Hematopoietic multipotent progenitor cell treated with erythropoietin and hydrocortisone succinate and interleukin-3 and kit ligand, for 15 days (in vitro differentiated cells): ENCODE measurements at places on chromosomes 12 and 14.

- no peak for DNase-seq
Measured at GRCh38 chr14:47485421-47485820, 190.0 kb downstream of the MDGA2 start.

DNA sequence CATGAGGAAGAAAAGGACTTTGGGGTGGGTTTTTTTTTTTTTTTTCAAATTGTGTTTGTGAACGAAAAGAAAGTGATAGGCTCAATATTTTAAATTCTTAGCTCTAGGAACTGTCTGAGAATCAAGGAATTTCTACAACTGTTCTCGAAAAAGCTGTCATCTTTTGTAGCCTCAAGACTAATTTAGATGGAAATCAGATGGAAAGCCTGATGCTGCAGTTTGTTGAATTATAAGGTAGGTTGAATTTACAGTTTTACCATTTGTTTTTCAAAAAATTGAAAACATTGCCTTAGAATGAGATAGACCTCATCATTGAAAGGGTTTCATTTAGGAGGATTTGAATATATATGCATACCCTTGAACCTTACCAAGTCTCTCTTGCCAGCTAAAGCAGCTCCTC, 109.3 kb upstream of the TRHDE start:
- DNase-seq, result no peak

- DNase-seq, result no peak
Measured at GRCh38 chr12:67884596-67884995, 104.7 kb upstream of the IFNG-AS1 start.

- no peak for DNase-seq
Measured at GRCh38 chr12:113088971-113089756, 32.6 kb downstream of the DTX1 start.

- DNase-seq, result no peak
Measured at GRCh38 chr12:70551731-70552130, 85.5 kb downstream of the PTPRB start.

DNA sequence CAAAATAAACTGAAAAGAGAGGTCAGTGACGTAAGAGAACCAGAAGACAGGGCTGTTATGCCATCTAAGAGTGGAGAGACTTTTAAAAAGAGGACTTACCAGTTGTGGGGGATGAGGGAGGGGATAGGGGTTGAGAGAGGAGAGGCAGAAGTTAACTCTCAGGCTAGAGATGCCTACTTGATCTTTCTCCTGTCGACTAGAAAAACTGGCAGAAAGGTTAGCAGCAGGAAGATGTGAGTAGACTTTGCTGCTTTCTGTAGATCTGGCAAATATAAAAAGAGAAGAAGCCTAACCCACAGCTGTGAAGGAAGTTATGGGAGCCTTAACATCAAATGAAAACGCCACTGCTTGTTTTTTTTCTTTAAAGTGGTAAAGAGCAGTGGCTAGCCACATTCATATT, 10.7 kb downstream of the CREBL2 start:
- no peak for DNase-seq

GRCh38 chr12:48901278-48901677, 24.0 kb downstream of the FKBP11 start:
- DNase-seq, result no peak

DNA sequence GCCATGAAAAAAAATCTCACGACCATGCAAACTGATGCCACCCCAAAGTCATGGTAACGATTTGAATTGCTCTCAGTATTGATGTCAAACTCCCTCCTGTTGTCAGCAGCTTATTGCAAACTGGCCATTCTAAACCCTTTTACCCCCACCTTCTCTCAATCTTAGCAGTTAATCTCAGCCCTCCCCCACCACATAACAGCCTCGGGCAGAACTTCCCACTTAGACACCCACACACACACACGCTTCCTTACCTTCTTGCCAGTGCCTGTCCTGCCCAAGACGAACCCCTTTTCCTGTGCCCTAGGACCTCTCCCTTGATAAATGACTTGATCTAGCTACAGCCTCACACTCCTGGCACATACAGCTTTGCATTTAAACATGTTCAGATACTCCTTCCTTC, 56.6 kb downstream of the GPATCH2L start:
- DNase-seq, result no peak

DNA sequence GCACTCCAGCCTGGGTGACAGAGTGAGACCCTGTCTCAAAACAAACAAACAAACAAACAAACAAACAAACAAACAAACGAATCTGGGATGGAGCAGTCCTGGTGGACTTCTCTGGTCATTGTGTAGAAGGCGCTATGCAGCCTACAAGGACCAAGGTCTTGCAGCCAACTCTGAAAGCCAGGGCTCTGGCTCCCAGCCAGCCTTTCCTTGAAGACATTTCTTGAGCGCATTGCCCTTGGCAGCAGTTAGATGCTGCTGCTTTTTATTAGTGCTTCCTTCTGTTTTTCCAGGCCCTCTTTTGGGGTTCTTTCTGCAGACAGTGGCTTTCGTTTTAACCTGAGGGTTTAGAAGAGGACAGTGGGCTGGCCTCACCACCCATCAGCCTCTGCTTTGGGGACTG, 20.2 kb downstream of the CCDC177 start:
- no peak for DNase-seq
